ENCODE measurements at places on chromosomes 12 and 14.

DNA sequence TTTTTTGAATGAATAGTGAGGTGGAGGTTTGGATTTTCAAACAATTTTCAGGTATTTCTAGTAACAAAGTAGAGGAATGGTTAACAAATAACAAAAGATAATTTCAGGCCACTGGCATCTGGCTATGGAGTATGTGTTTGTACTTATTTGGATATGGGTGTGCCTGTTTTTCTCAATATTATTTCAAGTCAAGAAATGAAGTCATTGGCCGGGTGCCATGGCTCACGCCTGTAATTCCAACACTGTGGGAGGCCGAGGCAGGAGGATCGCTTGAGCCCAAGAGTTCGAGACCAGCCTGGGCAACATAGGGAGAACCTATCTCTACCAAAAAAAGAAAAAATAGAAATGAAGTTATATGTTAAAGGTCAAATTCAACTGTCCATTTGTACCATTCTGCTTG, 13.9 kb downstream of the SLC35E3 start:
- no peak overlapping the region for H3K27ac ChIP-seq
- peaks cover 58% of the 10 kb centered on the region for H3K36me3 ChIP-seq
- H3K4me1 ChIP-seq, result no peaks in the 10 kb centered on the region
- H3K27me3 ChIP-seq, result no peaks in the 10 kb centered on the region
- no peak for DNase-seq

DNA sequence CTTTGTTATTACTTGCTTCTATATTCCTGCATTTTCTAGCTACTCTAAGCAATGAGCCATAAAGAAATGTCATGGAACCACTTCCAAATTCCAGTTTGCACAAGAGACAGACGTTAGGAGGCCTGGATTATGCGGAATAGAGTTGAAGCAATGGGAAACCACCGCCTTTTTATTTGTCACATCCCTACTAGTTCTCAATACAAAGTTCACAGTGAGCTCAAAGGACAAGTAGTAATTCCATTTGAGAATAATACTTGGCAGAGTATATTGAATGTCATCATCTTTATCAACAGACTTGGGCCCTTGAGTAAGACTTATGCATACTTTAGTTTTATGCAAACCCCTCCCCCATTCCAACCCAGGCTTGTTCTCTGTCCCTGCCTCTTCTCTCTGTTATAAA, 3.7 kb upstream of the SLC15A5 start:
- H3K27ac ChIP-seq, result no peak overlapping the region
- H3K4me3 ChIP-seq, result no peak overlapping the region
- DNase-seq, result no peak
- H3K4me1 ChIP-seq, result no peaks in the 10 kb centered on the region
- no peaks in the 10 kb centered on the region for H3K27me3 ChIP-seq
- no peaks in the 10 kb centered on the region for H3K36me3 ChIP-seq

DNA sequence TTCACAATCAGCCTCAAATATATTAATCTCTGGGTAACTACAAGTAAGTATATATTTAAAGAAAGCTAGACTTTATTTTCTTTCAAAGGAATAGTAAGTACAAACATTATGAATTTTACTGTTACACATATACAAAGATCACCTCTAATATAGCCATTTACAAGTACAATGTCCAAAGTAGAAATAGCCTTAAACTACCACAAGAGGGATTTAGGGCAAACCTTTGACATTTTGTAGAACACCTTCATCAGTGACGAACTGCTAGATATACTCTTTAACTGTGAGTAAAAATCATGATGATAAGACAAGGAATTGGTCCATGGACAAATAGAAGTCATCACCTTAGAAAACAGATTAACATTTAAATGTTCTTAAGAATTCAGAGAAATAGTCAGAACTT, 69.8 kb downstream of the CNTN1 start:
- no peaks in the 10 kb centered on the region for H3K4me1 ChIP-seq
- no peak for DNase-seq
- no peak overlapping the region for H3K4me3 ChIP-seq
- H3K27me3 ChIP-seq, result no peaks in the 10 kb centered on the region
- no peak overlapping the region for H3K27ac ChIP-seq

GRCh38 chr12:61111218-61111617, 1149.0 kb upstream of the USP15 start:
- DNase-seq, result no peak
- H3K4me3 ChIP-seq, result no peak overlapping the region
- H3K27ac ChIP-seq, result no peak overlapping the region
- no peaks in the 10 kb centered on the region for H3K27me3 ChIP-seq

- H3K36me3 ChIP-seq, result peaks cover 4% of the 10 kb centered on the region
- H3K27me3 ChIP-seq, result no peaks in the 10 kb centered on the region
- H3K4me1 ChIP-seq, result peaks cover 17% of the 10 kb centered on the region
- DNase-seq, result no peak
- no peak overlapping the region for H3K27ac ChIP-seq
These were observed 150.9 kb upstream of the PLEKHG7 start for GRCh38 chr12:92551853-92552397.

DNA sequence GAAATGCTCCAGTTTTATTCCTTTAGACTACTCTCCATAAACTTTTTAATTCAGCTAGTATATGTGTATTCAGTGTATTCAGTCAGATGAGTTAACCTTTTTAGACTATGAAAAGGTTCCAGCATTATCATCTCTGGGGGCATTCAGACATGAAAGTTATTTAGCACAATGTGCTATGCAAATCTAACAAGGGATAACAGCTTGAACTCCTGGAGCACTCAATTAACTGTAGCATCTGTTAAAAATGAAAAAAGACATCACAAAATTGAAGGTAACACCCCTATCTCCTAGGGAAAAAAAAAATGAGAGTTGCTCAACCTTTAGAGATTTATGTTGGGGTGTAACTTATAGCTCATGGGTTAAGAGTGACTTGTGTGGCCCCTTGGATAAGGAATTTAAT, 211.5 kb downstream of the PHLDA1 start:
- H3K4me1 ChIP-seq, result peaks cover 12% of the 10 kb centered on the region
- H3K36me3 ChIP-seq, result no peaks in the 10 kb centered on the region
- H3K27ac ChIP-seq, result no peak overlapping the region
- no peaks in the 10 kb centered on the region for H3K27me3 ChIP-seq
- no peak overlapping the region for H3K4me3 ChIP-seq

DNA sequence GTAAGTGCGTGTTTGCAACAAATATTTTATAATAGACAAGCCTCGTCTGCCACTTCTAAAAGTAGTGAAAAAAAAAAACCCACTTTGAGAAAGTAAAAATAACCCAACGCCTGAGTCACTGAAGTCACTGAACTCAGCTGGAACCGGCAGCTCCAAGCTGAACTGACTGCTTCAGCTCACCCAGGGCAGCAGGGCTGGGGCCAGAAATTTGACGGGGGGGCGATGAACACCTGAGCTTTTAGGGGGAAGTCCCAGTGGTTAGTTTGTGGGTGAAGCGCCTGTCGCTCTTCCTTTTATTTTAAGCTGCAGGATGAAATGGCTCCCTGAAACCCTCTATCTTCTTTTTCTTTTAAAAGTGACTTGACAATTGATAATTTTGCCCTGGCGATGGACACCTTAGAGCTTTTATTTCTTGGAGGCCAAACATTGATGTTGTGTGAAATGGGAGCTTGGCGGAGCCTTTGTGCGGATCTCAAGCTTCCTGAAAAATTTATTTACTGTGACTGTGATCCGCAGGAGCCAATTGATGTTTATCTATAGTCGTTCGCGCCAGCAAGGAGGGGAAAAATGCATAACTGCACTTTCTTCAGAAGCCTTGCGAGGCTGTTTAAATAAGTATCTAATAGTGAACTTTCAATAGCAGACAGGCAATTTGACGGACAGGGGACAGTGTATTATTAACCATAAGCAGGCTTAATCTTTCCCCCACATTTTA, 173.2 kb upstream of the MYL2 start:
- DNase-seq, result no peak
- H3K4me1 ChIP-seq, result peaks cover 13% of the 10 kb centered on the region
- peaks cover 6% of the 10 kb centered on the region for H3K27me3 ChIP-seq
- no peak overlapping the region for H3K4me3 ChIP-seq
- H3K27ac ChIP-seq, result no peak overlapping the region

- H3K27ac ChIP-seq, result no peak overlapping the region
- no peaks in the 10 kb centered on the region for H3K36me3 ChIP-seq
- no peaks in the 10 kb centered on the region for H3K27me3 ChIP-seq
- H3K4me1 ChIP-seq, result peaks cover 20% of the 10 kb centered on the region
These were observed 1.1 kb downstream of the HPD start for GRCh38 chr12:121857322-121858246.

- H3K4me3 ChIP-seq, result no peak overlapping the region
- H3K27me3 ChIP-seq, result no peaks in the 10 kb centered on the region
- H3K36me3 ChIP-seq, result no peaks in the 10 kb centered on the region
These were observed 463.2 kb upstream of the MGAT4C start for GRCh38 chr12:86719381-86719780.

DNA sequence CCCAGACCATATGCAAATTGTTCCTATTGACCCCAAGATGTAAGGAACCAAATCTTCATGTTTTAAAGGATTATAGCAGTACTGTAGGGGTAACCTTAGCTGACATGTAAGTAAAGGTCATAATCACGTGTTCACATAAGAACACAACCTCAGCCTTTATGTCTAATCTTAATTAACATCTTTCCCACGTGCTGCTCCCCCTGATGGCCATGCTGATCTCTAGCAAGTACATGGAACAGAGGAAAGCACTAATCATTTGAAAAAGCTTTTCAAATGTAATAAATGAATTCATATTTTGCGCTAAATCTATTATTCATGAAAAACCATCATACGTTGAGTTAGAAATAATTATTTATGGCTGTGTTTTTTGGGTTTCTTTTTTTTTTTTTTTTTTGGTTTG, 30.5 kb upstream of the ITPR2 start:
- no peak overlapping the region for H3K27ac ChIP-seq
- no peaks in the 10 kb centered on the region for H3K27me3 ChIP-seq
- no peak for DNase-seq

DNA sequence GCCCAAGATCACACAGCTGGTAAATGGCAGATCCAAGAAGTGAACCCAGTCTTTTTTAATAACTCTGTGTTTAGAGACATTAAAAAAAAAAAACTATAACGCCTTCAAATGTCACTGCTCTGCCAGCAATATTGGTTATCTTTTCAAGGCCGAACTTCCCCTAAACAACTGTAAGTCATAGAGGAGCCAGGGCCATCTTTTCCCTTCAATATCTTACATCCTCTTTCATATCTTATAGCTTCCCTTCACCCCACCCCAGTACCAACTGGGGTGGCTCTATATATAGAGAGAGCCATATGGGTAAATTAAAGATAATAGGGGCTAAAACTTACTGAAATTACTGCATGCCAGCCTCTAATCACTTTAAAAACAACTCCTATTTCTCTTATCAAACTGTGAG, 100.2 kb downstream of the STAB2 start:
- H3K4me1 ChIP-seq, result no peaks in the 10 kb centered on the region
- H3K27ac ChIP-seq, result no peak overlapping the region
- DNase-seq, result no peak
- H3K36me3 ChIP-seq, result no peaks in the 10 kb centered on the region
- H3K4me3 ChIP-seq, result no peak overlapping the region
- peaks cover 58% of the 10 kb centered on the region for H3K27me3 ChIP-seq

DNA sequence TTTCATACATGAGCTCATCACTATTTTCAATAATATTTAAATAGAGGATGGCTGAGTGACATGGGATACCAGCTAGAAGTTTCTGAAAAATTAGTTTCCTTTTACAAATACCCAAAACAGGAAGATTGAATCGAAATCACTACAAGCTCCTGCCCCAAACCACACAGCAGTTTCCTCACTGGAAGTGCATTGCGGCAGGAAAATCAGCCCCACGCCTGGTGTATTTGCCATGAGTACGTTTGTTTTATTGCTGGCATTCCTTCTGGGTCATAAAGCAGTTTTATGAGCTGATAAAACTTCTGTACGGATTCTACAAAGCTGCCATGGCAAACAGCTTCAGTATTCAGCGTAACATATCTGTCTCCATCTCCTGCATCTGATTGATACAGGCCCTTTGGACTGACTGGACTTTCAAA, 23.7 kb downstream of the CDC42BPB start:
- no peak for DNase-seq
- H3K27ac ChIP-seq, result no peak overlapping the region
- no peaks in the 10 kb centered on the region for H3K27me3 ChIP-seq
- H3K4me1 ChIP-seq, result peaks cover 14% of the 10 kb centered on the region
- no peak overlapping the region for H3K4me3 ChIP-seq

DNA sequence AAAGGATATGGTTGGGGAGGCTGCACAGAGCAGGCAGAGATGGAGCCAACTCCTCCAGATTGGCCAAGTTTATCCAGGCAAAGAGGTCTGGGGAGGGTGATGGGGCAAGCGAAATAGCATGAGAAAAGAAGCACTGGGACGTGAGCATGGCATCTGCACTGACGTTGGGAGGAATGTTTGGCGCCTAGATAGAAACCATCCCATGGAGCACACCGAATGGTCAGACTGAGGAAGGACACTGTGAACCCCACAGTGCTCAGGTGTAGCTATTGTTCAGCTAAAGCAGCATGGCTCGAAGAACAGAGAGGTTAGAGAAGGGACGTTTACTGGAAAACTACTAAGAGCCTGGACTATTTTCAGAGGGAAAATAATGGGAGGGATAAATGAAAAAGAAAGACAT, 387.1 kb downstream of the EMP1 start:
- H3K36me3 ChIP-seq, result no peaks in the 10 kb centered on the region
- H3K27me3 ChIP-seq, result peaks cover 8% of the 10 kb centered on the region
- DNase-seq, result no peak
- peaks cover 7% of the 10 kb centered on the region for H3K4me1 ChIP-seq
- H3K27ac ChIP-seq, result no peak overlapping the region

GRCh38 chr12:43226151-43226550, 325.9 kb downstream of the ADAMTS20 start:
- H3K27me3 ChIP-seq, result no peaks in the 10 kb centered on the region
- DNase-seq, result no peak
- no peak overlapping the region for H3K27ac ChIP-seq
- no peak overlapping the region for H3K4me3 ChIP-seq
- H3K36me3 ChIP-seq, result peaks cover 4% of the 10 kb centered on the region

Measured in mesothelial cell of epicardium (in vitro differentiated cells).